Esophagus muscularis mucosa (tissue), 4 donors: ENCODE measurements at places on chromosomes 5 and 9.

- DNase-seq: no peak
Observed at GRCh38 chr9:30597608-30598007, 1786.8 kb upstream of the ACO1 start.

DNA sequence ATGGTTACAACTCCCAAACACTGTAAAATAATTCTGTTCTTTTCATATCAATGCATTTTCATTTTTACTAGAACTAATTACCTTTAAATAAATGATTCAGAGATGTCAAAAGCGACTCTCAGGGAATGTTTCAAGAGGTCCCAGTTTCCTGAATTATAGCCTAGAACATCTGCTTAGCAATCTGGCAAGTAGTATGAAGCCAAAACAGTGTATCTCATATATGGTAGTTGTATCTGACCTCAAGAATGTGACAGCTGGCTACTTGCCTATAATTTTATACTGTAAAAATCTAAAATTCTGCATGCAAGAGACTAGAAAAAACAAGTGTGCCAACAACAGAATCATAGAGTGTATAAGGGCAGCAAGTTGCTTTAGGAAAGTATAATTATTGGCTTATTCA is 187.7 kb upstream of the POU5F2 start:
- no peak for DNase-seq

- DNase-seq: no peak
Observed at GRCh38 chr5:58717303-58718007, 134.6 kb downstream of the RAB3C start.

DNA sequence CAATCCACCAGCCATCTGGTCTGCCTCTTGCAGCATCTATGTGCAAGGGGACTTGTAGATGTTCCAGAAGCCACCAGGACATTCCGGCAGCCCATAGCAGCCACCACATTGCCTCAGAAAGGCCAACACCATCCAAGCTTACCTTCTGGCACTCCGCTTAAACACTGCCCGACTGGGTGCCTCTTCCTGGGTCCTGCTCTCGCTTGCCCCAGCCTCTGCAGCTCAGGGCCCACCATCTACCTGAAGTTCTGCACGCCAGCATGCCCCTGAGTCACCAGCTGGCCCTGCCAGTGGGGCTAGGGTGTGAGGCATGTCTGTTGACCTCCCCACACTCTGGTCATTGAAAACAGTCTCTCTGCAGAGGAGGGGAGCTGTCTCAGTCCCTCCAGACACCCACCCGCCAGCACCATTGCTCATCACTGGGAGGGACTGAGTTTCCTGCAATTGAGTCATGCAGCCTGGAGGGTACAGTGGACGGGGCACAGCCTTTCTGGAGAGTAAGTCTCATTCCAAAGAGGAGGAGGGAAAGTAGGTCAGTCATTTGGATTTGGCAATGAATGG is 16.9 kb upstream of the COL5A1 start:
- DNase-seq: no peak

GRCh38 chr5:141814064-141814964 is 63.9 kb downstream of the PCDH1 start:
- no peak for DNase-seq

GRCh38 chr9:133576031-133576874 is 32.9 kb downstream of the FAM163B start:
- DNase-seq: no peak

- no peak for DNase-seq
Observed at GRCh38 chr9:21047281-21047691, 15.8 kb upstream of the HACD4 start.

- DNase-seq: no peak
Observed at GRCh38 chr9:134689321-134690181, 47.9 kb downstream of the COL5A1 start.

GRCh38 chr9:71676460-71676859 is 91.9 kb downstream of the CEMIP2 start:
- no peak for DNase-seq

GRCh38 chr5:141363952-141364660 is at the start of gene PCDHGA5:
PCDHGA5 (plus strand) TSS chr5:141364162; CDS start chr5:141364331, 169 bp downstream.
- no peak for DNase-seq

DNA sequence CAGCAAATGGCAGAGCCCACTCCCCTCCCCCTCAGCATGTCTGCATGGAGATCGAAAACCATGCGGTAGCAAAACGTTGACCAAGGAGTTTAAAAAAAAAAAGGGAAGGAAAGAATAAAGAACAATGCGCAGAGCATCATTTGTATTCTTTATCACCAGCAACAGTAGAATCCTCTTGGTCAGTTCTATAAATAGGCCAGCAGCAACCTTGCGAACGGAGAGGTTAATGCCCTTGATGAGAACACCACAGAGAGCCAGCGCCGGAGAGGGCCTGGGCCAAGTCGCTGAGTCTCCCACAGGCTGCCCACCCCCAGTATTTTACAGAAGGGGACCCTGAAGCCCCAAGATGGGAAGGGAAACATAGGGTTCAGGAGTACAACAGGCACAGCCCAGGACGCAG is 22.7 kb downstream of the WHRN start:
- no peak for DNase-seq

DNA sequence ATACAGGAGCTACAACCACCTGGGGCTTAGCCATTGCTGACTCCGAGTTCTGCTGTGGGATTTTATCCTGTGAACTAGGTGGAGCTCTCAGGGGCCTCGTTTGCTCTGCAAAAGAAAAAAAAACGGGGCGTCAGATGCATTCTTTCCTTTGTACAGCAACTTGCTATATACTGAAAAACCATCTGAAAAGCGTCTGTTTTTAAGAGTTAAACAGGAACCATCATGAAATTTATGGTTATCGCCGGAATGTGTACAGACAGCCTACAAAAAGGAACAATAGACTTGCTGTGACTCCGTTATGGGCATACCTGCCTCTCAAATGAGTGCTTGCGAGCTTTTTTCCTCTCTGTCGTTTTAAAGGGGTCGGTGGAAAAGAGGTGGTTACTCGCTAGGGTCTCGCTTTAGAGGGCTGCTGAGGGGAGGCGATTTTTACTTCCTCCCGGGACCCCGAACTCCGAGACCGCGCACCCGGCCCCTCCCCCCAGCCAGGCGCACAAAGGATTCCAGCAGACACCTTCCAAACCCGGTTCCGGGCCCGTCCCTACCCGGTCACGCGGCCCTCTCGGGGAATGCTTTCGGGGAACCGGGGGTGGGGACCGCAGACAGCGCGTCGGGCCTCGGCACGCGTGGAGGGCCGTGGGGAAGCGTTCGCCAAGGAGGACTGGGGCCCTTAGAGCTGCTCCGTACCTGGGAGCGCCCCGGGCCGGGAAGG is 826 bp downstream of the PAIP1 start:
- DNase-seq: no peak

DNA sequence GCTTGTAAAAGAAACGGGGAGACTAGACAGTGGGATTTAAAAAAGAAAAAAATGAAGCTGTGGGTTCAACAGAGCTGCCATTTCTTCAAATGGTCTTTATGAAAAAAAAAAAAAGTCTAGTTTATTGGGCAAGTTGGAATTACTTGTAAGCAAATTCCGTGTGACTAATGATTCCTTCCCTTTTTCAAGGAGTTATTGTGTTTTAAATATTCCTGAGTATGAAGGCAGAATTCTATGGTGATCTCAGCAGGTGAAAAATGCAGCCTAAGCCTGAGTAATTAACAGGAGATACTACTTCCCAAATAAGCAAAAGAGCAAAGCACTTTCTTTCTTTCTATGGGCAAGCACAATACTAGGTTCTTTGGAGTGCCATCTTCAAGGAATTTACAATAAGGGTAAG is 481.9 kb downstream of the ZNF608 start:
- DNase-seq: no peak

DNA sequence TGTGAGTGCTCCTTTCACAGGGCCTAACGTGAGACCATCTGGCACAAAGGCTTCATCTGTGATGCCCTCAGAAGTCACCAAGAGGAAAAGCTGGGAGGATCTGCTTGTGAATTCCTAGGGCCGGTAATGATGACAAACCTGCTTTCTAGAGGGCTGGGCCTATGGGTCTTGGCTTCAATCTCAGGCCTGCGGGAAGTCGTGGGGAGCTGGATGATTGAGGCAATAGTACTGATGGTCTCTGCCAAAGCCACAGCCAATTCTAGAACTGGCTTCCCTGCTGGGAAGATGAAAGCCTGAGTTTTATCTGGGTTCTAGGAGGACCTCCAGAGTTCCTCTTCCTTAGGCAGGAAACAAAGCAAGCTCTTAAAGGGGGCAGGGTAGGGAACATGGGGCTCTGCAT is 102.7 kb downstream of the TMEM215 start:
- no peak for DNase-seq

GRCh38 chr5:127785098-127785927 is 82.1 kb downstream of the CCDC192 start:
- no peak for DNase-seq

- no peak for DNase-seq
Observed at GRCh38 chr5:10268100-10268499, 18.0 kb downstream of the CCT5 start.

DNA sequence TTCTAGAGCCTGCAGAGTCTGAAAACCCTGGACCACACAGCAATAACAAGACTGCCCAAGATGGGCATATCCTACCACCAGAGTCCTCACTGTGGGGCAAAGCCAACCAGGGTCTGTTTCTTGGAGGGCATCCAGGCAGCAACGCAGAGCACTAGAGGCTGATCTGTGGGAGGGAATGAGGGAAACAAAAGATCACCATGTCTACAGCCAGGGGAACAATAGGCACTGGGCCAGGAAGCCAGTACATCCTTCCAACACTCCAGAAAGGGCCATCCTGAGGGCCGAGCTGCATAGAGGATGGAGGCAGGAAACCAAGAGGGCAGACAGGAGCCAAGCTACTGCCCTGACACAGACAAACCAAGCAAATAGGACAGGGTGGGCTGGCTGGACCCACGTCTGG is 416.1 kb upstream of the IRX4 start:
- DNase-seq: no peak

GRCh38 chr9:84947412-84947972 is 278.0 kb downstream of the NTRK2 start:
- no peak for DNase-seq

DNA sequence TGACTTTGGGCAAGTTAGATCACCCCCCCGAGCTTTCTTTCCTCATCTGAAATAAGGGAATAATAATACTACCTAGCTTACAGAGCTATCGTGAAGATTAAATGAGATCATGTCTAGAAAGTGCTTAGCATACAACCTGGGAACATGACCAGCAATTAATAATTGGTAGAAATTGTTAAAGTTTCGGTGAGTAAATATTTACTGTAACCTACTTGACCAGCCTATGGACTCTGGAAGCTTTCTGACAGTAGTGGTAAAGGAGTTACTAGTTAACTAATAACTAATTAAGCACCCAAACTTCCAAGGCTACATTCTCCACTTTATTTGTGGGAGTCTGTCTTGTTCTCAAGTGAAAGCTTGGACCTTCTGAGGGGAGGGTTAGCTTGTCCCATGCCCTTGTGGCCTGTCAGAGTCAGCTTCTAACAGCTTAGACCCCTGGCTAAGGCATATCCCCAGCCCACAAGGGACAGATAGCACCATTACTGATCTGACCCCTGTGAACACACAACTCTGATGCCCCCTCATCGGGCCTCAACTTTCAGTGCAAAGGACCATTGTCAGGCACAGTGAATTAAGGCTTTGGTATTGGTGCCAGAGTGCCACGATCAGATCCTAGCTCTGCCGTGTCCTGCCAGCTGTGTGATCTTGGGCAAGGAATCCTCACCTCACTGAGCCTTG is 58.7 kb upstream of the SAP30L start:
- DNase-seq: no peak

- DNase-seq: no peak
Observed at GRCh38 chr9:15142878-15143534, 164.0 kb downstream of the TTC39B start.

GRCh38 chr5:13783726-13784125 is 160.8 kb downstream of the DNAH5 start:
- DNase-seq: no peak

GRCh38 chr9:107852891-107853290 is 363.3 kb upstream of the KLF4 start:
- no peak for DNase-seq

DNA sequence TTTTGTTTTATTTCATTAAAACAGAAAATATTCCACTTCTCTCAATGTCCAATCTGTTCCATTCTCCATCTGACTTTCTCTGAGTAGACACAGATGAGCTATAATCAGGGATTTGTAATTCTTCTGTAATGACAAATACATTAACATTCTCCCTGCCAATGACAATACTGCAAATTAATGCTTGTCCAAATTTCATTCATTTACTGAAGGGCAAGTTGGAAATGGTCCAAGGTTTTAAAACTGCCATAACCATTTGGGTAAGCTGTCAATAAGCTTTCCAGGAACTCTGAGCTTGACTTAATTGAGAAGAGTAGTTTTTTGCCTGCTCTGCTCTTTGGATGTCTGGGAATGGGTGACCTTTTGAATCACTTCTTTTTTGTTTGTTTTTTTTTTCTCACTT is 253.5 kb downstream of the DMRTA1 start:
- DNase-seq: no peak

- no peak for DNase-seq
Observed at GRCh38 chr9:92486371-92486770, 4.1 kb upstream of the ASPN start.

DNA sequence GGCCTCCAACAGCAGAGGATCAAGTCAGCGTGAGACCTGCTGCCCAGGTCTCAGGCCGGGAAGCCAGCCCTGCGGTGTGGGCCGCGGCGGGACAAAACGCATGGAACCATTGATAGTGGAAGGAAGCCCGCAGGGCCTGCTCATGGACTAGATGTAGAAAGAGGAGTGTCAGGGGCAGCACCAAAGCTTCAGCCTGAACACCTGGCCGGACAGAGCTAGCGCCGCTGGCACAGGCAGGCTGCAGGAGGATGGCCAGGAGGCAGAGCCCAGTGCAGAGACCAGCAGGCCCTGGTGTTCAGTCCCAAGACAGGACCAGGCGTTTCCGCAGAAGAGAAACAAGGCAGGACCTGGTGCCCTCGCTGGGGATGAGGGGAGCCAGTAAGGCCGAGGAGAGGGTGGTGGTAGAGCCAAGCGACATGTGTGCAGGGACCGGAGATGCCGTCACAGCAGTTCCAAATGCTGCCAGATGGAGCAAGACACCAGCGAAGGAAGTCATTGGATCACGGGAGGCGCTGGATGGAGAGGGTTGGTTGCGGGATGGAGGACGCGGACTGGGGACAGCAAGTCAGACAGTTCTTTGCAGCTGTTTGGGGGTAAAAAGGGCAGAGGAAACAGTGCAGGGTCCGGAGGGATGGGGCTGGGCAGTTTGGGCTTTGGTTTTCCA is 42.1 kb upstream of the OLFM1 start:
- no peak for DNase-seq

GRCh38 chr5:138349852-138350562 is 2.5 kb upstream of the KDM3B start:
- DNase-seq: no peak

- DNase-seq: no peak
Observed at GRCh38 chr9:1606253-1606652, 408.9 kb upstream of the SMARCA2 start.

DNA sequence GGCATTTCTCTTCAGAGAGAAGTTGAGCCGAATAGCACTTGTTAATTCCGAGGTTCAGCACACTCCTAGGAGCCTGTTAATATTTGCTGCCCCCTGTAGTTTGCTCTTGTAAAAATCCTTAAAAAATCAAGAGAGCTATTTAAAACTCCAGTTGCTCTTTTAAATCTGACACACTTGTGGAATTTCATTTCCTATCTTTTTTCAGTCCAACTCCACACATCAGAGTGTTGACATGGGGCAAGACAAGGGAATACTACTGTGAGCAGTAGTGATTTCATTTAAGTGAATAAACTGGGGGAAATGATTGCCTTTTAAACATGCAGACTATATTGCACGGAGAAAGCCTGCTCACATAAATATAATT is 1096.3 kb upstream of the DMAC1 start:
- DNase-seq: no peak
